Effector CD4-positive, alpha-beta T cell (primary cell): ENCODE measurements at places on chromosomes 7 and 10.

DNA sequence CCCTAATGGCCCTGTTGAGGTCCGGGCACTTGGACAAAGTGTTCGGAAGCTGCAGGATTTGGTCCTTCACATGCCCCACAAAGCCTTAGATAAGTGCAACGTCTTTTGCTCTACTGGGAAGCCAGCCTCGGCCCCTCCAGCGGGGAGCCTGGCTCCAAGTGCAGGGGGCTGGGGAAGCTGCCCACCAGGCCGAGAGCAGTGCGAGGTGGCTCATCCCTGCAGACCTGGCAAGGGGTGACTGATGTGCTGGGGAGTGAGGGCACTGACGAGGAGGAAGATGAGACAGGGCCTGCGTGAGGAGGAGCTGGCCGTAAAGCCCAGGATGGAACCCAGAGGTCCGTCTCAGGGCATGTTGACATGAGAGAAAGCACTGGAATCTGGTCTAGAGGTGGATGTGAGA, 135.8 kb upstream of the NPS start:
- DNase-seq, result no peak

- no peak for DNase-seq
These were observed 241.5 kb downstream of the WDR37 start for GRCh38 chr10:1297566-1298301.

DNA sequence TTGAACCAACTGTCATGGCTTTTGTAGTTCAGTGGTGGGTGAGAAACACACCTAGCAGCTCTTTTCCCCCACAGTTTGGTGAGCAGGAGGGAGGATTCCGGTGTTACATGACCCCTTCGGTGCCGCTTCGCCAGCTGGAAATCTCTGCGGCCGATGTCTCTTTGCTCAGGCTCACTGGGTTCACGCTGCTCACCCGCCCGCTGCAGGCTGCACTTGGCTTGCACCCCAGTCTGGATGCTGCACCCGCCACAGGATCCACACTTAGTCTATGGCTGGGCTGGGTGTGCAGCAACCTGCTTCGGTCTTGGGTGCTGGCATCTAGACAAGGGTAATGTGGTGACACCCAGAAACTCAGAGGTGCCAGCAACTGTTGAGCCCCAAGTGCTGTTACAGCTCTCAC, 191.8 kb downstream of the PON1 start:
- DNase-seq, result no peak

GRCh38 chr10:132946806-132947546, 4.6 kb upstream of the CFAP46 start:
- no peak for DNase-seq

- no peak for DNase-seq
These were observed 76.5 kb downstream of the AUTS2 start for GRCh38 chr7:69674701-69675182.

- no peak for DNase-seq
These were observed 546.7 kb downstream of the REEP3 start for GRCh38 chr10:64067859-64068258.

GRCh38 chr7:122525355-122525754, 173.6 kb downstream of the RNF133 start:
- DNase-seq, result no peak

DNA sequence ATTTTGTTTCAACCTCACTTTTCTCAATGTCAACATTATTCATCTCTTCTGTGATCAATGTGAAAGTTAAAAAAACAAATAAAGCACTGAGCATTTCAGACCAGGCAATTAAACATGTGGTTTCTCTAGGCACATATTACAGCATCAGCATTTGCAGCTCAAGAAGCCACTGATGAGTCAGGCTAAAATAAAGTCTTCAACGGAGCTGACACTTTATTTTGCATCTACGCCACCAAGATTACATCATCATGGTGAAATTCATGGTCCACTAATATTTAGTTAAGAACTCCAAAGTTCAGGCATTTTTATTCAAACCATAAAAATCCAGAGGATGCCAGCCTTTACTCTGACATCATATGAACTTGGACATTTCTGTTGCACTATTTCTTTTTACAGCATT, 33.0 kb downstream of the MAGI2 start:
- DNase-seq, result no peak

- no peak for DNase-seq
These were observed 8.9 kb downstream of the SLC16A9 start for GRCh38 chr10:59700709-59701108.
